ENCODE measurements at places on chromosomes 7 and 10.

GRCh38 chr7:50333221-50333651 is 28.7 kb downstream of the IKZF1 start:
- no peak for DNase-seq

- DNase-seq: no peak
Observed at GRCh38 chr7:73976761-73977618, 51.0 kb upstream of the ELN start.

- peak; percentile 66 for DNase-seq
Observed at GRCh38 chr10:27344568-27345454, 104.2 kb upstream of the ACBD5 start.

DNA sequence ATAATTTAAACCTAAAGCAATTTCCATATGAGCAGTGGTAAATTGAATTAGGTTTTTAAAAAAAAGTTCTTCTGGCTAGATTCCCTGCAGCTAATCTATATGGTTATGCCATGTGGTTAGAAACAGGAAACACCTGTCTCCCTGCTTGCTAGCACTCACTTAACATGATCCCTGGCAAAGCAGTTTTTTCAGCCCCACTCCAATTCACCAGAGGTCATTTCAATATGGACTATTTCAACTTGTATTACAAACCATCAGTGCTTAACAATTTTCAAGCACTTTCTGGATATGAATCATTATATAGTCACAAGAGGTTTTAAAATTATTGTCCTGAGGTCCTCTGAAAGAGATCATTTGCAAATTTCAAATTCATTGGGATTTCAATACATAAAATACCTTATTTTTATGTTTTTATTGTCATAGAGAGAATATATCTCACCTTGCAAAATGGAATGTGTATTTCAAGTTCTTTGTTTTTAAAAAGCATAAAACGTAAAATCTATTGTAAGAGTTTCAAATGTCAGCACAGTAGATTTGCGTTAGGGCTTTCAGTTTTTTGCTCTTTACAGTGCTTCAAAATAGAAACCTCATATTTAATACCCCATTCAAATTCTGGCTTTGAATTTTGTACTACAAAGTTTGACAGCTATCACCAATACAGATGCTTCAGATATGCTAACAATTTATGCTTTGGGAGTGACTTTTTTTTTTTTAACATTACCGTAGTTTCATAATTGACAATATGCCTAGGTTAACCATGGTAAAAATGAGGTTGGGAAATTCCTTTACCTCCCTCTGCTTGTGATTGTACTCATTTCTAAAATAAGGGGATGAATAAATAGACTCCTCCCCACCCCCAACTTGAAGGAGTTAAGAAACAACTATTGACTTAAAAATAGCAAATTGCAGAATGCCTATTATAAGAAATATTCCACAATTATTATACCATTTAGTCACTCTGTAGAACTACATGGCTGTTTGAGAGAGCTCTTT is 117.5 kb upstream of the HGF start:
- no peak for DNase-seq

- DNase-seq: no peak
Observed at GRCh38 chr7:90844421-90844820, 248.3 kb downstream of the CDK14 start.

DNA sequence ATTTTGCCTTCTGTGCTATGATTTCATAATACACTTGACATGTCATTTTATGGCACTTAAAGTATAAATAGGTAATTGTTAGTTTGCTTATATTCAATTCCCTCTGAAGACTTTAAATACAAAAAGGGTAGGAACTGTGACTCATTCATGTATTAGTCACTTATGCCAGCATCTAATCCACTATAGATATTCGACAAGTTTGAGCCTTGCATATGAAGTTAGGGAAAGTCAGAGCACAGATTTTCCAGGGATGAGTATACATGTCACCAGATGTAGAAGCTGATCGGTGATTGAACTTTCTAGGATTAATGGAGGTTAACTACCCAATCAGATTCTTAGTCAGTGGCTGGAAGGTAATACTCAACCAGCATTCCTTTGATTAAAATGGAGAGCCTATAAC is 1321.5 kb downstream of the XPNPEP1 start:
- DNase-seq: no peak

GRCh38 chr7:128003167-128003566 is 28.1 kb downstream of the LRRC4 start:
- DNase-seq: no peak

- DNase-seq: no peak
Observed at GRCh38 chr10:110348336-110348735, 43.6 kb upstream of the SMNDC1 start.

DNA sequence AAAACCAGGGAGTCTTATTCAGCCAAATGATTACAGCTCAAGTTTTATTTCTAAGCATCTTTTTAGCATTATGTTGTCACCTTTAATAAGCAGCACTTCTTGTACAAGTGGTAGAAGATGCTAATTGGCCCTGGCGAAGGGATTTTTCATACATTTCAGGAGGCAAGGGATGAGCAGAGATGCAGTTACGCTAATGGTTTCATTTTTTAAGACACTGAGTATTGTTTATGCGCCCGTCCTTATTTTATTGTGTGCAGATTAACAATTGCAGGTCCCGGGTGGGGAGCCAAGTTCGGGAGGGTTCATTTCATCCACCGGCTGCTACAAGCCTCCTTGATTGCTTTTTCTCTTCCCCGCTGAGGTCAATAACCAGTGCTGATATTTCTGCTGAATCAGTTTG is 350.4 kb upstream of the FOXK1 start:
- no peak for DNase-seq

- no peak for DNase-seq
Observed at GRCh38 chr10:59677253-59677831, 32.3 kb downstream of the SLC16A9 start.

- DNase-seq: peak; percentile 10
Observed at GRCh38 chr7:45259966-45260646, 102.5 kb downstream of the RAMP3 start.

DNA sequence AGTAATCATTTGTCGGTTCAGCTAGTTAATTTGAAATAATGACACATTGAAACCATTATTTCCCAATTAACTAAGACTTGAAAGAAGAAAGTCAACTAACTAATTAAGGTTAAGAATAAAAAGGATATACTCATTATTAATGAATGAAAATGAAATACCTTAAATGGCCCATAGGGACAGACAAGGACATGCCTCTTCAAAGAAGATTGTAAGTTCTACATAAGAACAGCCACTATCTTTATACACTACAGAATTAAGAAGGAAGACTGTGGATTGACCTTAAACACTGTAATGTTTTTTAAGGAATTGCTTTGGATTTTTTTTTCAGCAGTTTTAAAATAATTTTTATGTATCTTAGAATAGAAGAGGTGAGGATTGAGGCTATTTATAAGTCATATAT is 60.7 kb downstream of the CSTF2T start:
- DNase-seq: no peak

DNA sequence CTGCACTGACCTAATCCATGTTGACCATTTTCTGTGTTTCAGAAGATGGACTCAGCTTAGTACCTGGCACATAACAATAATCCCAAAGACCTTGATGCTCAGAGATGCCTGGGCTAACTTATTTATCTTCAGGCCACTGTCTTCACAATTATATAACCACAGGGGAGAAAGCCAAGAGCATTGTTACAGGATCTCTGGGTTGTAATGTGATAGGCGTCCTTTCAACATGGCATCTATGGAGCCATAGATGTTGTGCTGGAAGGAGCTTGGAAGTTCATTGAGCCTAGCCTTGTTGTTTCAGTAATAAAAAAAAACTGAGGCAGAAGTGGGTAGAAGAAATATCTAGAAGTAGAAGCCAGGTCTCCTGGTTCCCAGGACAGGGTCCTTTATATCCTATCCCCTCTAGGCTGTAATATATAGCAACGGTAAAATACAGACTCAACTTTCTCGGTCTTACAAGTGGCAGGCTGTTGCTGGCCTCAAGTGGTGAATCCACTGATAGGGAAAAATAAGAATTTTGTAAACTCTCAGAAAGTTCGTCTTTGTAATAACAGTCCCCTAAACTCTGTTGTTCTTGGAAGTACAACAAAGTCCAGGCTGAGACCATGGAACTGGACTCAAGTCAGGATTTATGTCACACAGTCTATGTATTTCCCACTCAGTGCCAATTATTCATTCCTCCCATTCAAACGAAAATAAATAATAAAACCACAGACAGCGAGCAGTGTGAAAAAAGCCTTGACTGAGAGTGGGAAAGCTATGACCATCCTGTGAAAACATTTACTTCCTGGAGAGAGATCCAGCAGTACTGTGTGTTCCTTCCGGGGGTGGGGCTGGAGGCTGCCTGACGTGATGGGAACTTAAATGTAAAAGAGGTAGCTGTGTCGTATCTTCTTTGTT is 277.6 kb downstream of the REEP3 start:
- no peak for DNase-seq

DNA sequence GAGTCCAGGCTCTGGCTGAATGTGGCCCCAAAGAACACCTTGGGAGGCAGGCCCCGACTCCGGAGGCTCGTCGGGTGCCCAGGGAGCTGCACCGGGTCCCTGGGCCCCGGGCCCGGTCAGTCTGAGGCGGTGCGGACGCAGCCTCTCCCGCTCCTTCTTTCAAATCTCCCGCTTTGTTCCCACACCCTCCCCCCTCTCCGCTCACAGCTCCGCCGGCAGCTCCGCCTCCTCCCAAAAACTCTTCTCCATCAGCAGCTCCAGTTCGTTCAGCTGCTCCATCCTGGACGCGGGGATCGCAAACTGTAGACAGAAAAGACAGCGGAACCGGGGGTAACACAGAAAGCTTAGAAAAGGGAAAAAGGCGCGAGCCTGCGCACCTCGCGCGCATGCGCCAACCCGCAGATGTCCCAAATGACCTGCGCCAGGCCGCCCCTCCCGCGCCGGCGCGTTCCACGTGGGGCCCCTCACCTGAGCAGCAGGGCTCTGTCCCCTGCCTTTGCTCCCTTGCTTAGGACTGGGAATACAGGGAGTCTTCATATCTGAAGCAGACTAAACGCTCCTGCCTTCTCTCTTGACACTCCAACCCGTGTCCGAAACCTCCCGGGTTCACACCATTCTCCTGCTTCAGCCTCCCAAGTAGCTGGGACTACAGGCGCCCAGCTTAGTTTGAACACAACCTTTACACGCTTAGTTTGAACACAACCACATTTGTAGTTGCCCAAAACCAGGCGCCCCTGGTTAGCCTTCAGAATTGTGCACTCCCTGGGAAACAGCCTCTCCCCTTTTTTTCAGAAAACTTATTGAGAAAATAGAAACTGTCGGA is at the start of gene DNA2:
DNA2 (minus strand) TSS at position 388 of the 823 bp plus-strand sequence; CDS start at position 279, 109 bp downstream.
- peak; percentile 55 for DNase-seq

DNA sequence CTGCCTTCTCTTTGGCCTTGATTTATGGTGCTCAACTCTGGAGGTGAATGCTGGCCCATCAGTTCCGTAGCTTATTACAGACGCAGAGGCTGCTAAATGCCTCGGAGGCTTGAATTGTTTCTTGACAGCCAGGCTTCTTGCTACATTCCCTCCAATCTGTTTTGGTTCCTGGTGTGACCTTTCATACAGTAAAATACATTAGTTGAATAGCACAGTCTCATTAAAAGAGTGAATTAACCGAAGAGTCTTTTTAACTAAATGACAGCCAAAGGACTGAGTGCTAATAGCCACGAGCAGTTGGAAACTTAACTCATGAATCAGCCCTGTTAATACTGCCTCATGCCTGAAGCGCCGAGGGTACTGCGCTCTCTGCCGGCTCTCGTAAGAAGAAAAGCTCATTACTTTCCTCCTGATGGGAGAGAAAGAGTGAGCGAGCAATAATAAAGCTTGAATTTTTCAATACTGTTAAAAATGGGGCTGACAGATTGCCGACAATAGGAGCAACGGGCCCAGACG is 236.4 kb upstream of the GPR26 start:
- DNase-seq: peak; percentile 33

DNA sequence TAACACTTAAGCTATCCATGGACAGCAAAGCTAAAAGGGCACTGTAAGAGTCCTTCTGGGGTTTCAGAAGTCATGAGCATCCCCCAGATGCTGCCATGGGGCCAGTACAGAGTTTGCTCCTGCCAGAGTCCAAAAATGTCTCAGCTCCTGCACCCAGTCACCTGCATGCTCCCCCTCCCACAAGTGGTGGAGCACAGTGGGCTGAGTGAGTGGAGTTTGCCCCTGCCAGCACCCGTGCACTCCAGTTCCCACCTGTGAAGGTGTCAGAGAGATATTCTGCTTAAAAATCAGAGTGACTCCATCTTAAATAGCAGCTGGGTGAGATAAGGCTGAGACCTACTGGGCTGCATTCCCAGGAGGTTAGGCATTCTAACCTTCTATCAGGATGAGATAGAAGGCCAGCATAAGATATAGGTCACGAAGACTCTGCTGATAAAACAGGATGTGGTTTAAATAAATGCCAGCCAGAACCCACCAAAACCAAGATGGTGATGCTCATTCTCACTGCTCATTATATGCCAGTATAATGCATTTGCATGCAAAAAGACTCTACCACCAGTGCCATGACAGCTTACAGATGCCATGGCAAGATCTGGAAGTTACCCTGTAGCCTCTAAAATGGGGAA is 140.1 kb upstream of the ZNF92 start:
- DNase-seq: peak; percentile 74

GRCh38 chr7:17159500-17160037 is 138.9 kb upstream of the AHR start:
- no peak for DNase-seq

DNA sequence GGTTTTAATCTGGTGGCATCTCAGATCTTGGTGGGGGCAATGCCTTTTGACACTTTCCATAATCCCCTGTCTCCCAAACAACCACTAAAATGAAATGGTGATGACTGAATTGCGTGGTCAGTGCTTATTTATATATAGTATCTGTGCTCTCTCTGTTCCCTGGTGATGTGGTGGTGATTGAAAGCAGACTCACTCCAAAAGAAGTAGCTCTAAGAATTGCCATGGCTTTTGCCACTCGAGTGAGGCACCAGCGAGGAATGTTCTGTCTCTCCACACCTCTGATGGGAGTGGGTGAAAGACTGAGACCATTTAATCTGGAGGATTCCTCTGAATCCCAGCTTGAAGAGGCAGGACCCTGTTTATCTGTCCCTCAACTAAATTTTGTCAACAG is 2.8 kb downstream of the DUSP5 start:
- peak; percentile 50 for DNase-seq

DNA sequence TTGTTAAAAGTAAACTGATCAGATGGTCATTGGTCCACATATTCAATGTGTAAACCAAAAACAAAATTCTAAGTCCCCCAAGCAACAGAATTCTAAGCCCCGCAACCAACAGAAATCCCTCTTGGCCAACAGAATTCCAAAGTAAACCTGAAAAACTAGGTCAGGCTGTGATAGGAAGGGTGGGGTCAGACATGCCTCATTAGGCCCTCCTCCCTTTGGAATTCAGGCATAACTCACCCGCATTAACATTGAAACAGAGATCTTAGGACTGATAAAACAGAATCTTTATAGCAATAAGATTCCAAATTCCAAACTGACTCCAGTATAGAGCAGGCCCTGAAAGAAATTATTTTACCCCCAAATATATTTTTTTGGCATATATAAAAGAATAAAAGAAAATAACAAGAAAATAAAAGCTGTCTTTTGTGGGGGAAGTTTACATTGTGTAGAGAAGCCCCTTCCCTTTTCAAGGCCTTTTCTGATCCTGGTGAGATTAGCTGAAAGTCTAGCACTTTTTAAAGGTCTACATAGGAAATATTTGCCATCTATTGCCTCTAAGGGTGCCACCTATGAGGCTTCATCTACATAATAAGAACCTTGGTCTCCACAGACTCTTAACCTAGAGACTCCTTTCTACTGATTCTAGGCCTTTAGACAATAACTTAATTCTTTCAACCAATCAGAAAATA is 30.5 kb downstream of the GNAT3 start:
- DNase-seq: peak; percentile 82

GRCh38 chr7:5450549-5451327 is 27.1 kb upstream of the TNRC18 start:
- no peak for DNase-seq

GRCh38 chr7:6637544-6638229 is 569 bp downstream of the ZNF316 start:
- peak; percentile 37 for DNase-seq

GRCh38 chr7:27526611-27527347 is 135.9 kb downstream of the HIBADH start:
- no peak for DNase-seq
